ENCODE measurements at places on chromosomes 6 and 20.

- no peak for DNase-seq
Observed at GRCh38 chr6:83061190-83061589, 4.5 kb downstream of the UBE3D start.

DNA sequence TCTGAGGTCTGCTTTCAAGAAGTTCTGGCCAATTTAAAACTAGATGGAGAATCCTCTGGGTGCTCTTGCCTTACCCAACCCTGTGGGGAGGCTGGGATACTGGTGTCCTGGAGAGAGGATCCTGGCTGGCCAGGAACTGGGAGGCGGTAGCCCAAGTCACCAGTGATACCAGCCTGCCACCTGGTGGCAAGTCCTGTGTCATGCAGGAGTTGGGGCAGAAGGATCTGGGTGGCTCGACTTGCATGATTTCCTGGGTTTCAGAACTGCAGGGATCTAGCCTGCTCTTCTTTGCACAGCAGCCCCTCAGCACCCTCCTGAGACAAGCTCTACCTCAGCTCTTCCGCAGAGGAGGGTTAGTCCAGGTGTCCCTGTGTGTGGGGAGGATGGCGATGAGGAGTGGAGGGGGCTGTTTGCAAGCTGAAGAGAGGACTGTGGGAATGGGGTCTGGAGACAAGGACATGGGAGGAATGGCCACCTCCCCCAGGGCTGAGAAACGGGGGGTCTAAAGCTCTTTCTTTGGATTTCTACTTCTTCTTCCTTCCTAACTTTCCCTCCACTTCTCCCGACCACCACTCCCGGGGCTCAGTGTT, 4.2 kb downstream of the KCNK17 start:
- DNase-seq, result peak; percentile 67

DNA sequence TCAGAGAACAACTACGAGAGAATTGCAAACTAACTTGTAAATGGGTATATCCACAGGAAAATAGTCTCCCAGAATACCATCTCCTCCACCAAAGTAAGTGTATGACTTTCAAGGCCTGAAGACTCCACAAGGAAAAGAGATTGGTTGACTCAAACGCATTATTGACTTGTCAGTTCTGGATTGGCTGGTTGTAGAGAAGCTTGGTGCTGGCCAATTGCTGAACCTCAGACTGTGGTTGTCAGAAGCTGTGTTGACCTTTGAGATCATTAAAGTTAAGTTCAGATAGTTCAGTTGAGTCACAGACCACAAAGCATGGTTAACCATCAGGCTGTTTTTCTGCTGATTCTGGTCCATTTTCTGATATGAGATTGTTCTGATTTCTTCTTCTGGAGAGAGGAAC, 388.3 kb downstream of the BMP2 start:
- DNase-seq, result no peak

GRCh38 chr6:32603888-32604287, 14.2 kb upstream of the HLA-DRB1 start:
- no peak for DNase-seq

GRCh38 chr6:146594495-146594894, 4.3 kb upstream of the ADGB start:
- no peak for DNase-seq
